T-cell (primary cell): ENCODE measurements at places on chromosomes 5 and 9. TPM values are rescaled to one million over a fixed set of nuclear protein-coding genes. Genes with fewer than 3 reads are reported as not detected.

DNA sequence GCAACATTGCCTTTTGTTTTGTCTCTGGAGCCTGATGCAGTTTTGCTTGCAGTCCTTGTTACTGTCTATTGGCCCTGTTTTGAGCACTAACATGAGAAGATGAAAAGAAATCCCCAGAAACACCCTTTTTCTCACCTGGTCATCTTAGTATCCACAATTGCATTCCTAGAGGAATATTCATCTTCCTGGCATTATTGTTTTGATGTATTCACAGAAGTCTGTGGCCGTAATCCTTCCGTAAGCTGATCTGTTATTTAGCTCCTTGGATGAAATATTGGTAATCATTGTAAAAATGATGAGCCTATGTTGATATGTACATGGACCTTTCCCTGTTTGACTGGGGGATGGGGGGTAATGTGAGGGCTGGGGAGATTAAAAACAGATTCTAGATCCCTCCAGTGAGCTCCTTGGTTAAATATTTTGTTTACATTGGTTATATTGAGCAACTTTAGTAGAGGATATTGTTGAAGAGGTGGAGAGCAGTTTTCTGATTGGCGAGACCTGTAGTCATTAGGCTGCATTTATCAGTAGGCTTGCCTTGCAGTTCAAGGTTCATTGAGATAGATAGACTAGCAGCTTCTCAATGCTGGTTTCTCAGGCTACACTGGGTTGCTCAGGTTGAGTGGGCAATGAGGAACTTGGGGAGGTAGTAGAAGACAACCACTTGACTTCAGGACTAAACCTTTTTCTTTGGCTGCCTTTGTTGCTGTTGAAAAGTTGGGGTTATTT, 117.5 kb downstream of the MACIR start:
- no peak for DNase-seq

Gene ROPN1L
- total RNA-seq: 0.76 TPM

GRCh38 chr5:72195581-72195980, 88.3 kb downstream of the MAP1B start:
- no peak for DNase-seq

Gene FBXL7
- total RNA-seq: not detected

DNA sequence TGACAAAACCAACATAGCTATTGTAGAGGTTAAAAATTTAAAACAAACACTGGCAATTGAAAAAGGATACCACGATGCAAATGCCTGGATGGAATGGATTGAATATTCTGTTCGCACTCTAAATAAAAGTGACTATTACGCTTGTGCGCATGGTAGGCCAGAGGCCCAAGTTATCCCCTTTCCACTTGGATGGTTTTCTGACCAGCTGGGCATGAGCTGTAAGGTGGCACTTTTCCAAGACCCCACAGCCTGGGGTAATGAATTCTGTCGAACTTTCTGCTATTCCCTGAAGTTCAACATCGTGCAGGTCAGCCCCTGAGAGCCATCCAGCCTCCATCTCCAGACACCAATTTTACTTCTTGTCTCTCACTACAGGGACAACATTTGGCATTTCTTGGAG, 5.4 kb upstream of the RNF180 start:
- no peak for DNase-seq

Gene C8G
- total RNA-seq: 3.2 TPM

DNA sequence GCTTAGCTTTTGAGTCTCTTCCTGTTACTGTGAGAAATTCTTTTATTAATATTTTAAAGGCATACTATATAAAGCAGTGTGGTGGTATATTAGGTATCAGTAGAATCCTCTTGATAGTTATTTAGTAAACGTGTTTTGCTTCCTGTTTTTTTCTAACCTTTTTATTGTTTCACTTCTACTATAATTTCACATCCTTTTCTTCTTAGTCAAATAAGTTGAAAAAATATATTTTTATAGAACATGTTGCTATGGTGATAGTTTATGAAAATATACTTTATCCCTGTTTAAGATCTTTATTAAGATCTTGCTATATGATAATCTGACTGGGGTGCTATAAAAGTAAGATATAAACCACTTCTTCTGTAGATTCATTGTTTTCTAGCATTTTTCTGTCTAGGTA, 2.1 kb downstream of the POLK start:
- no peak for DNase-seq

DNA sequence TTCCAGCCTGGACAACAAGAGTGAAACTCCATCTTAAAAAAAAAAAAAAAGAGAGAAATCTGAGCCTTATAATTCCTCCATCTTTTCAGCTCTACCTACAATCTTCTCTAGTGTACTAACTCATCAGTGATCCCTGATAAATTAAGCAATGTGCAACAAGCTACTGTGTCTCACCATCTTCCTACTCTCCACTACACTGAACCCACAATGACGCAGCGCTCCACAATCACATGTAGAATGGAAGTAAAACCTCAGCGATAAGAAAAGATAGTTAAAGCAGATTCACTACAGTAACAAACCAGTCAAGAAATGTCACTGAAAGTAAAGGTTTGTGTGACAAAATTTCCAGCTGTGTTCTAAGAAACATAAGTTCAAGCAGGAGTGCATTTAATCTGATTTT, 13.5 kb downstream of the ABCA1 start:
- no peak for DNase-seq

- no peak for DNase-seq
Measured at GRCh38 chr5:93572101-93572607, 8.9 kb downstream of the NR2F1-AS1 start.
